Caudate nucleus (tissue), 63 donors: ENCODE measurements at places on chromosomes 5 and 9.

- DNase-seq: no peak
Measured at GRCh38 chr9:124886461-124886860, 24.5 kb downstream of the ARPC5L start.

GRCh38 chr5:172353271-172353812, 69.8 kb upstream of the UBTD2 start:
- DNase-seq: no peak

DNA sequence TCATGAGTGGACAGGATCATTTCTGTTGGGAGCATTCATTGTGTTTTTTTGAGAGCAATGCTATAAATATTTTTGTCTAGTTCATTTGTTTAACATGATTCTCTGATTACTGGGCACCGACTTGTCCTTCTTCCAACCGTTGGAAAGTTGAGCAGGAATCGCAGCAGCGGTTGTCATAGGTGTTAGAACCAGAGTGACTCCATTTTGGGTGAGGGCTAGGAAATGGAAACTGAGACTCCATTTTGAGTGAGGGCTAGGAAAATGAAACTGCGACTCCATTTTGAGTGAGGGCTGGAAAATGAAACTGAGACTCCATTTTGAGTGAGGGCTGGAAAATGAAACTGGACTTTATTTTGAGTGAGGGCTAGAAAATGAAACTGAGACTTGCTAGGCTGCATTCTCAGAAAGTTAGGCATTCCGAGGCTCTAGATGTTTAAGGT, 100.6 kb downstream of the ICE1 start:
- no peak for DNase-seq

GRCh38 chr9:96417661-96418082, 498 bp downstream of the ZNF367 start:
- no peak for DNase-seq

DNA sequence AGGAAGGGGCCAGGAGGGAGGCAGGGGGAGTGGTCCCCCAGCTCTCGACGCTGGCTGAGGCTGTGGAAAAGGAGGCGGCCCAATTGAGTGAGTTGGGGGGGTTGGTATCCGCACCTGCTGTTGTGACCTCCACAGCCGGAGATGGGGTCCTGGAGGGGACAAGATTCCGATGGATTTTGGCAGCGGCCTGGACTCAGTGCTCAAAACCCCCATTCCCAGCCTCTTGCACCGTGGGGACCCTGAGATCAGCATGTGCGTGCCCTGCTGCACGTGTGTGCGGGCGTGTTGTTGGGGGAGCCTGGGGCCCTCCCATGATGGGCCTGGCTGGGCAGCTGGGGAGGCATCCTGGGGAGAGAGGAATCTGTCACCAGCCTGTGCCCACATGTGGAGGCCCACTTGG, 15.0 kb downstream of the CNTFR start:
- no peak for DNase-seq

- no peak for DNase-seq
Measured at GRCh38 chr9:107712390-107712789, 222.8 kb upstream of the KLF4 start.

DNA sequence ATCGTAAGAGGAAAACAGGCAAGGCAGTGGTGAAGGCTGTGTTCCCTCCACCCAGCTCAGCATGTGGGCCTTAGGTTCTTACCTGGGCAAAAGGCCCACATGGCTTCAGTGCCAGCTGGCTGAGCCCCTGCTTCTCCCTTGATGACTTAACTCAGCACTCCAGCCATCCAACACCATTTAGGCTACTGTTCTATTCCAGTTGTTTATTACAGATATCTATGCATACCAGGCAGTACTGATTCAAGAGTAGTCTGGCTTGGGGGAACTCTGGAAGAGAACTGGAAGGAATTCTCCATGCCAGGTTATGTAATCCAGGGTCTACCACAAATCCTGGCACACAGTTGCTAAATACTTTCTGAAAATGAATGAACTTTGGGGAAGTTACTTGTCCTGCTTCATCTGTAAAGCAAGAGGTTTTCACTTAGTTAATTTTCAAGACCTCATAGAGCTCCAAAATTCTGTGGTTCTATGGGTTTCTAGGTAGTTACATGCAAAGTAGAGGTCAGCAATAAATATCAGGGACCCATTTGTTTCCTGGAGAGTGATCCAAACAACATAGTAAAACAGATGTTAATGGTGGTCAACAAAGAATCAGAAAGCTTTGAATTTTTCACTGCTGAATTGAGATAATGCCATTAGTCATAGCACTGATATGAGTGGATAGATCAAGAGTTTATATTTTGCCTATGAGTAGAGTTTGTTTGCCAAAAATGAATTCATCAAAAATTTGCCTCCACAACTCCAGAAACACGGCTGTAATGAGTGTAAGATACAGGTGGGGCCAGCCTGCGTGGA, 88.2 kb upstream of the OSMR start:
- DNase-seq: no peak
